Pancreas (tissue), 10 donors: ENCODE measurements at places on chromosomes 11 and 22. TPM values are rescaled to one million over a fixed set of nuclear protein-coding genes. Genes with fewer than 3 reads are reported as not detected.

The HPX gene
- 1.2 TPM for total RNA-seq

- no peaks in the 10 kb centered on the region for H3K4me1 ChIP-seq
- H3K4me3 ChIP-seq: no peak overlapping the region
- no peaks in the 10 kb centered on the region for H3K36me3 ChIP-seq
- no peaks in the 10 kb centered on the region for H3K27me3 ChIP-seq
- H3K27ac ChIP-seq: no peak overlapping the region
- no peak for DNase-seq
Measured at GRCh38 chr11:93236741-93237675, 39.2 kb upstream of the SLC36A4 start.

GRCh38 chr11:2886191-2886894, 768 bp upstream of the CDKN1C start:
- H3K27me3 ChIP-seq: no peaks in the 10 kb centered on the region
- H3K4me1 ChIP-seq: peaks cover 7% of the 10 kb centered on the region
- no peak for DNase-seq

The TFIP11 gene
- total RNA-seq: 16.8 TPM

The CDC42EP1 gene
- 139 TPM for total RNA-seq

GRCh38 chr22:39814899-39815298, 78.7 kb downstream of the ENTHD1 start:
- no peak overlapping the region for H3K27ac ChIP-seq
- H3K4me1 ChIP-seq: no peaks in the 10 kb centered on the region
- no peak for DNase-seq
- no peaks in the 10 kb centered on the region for H3K36me3 ChIP-seq
- no peak overlapping the region for H3K4me3 ChIP-seq
